ENCODE measurements at places on chromosomes 11 and 22. TPM values are rescaled to one million over a fixed set of nuclear protein-coding genes. Genes with fewer than 3 reads are reported as not detected.

HORMAD2 gene
- 9.0 TPM for total RNA-seq

OR51G1 gene
- total RNA-seq, result not detected

MRGPRX3 gene
- total RNA-seq, result not detected

GRCh38 chr11:30567120-30567519, 19.0 kb downstream of the MPPED2 start:
- no peak for DNase-seq

DNA sequence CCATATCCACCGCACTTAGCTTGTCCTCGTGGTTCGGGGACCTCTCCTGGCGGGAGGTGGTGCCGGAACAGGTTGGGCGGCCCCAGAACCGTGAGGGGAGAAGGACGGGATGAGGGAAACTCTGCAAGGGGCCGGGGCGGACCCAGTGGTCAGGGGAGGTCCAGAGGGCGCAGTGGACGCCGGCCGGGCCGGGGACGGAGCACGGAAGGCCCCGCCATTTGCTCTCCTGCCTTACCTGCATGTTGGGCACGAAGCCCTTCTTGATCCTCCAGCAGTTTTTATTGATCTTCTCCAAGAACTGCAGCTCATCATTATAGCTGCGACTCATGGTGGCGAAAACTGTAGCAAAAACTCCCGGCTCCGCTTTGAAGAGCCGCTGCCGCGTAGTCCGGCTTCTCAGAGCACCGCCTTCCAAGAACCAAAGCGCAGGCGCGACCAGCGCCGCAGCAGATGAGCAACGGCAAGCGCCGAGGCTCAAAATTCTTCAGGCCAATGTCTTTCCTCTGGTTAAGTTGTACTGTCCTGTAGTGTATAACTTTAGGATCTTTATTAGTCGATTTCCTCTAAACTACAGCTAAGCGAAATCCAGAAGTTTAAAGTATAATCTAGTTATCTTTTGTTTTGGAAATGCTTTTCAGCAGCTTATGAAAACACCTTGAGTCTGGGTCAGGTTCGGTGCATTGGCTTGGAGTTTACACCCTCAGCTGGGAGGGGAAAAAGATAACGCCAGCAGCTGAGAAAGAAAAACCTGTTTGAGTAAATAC, at the start of gene RTCB:
Gene RTCB, minus strand, starts transcription at position 419 of the 764 bp plus-strand sequence. Its CDS starts 91 bp downstream, at position 328.
- peak; percentile 90 for DNase-seq

- no peak for DNase-seq
Measured at GRCh38 chr22:50228366-50228765, 16.5 kb downstream of the TUBGCP6 start.

GRCh38 chr11:6747097-6747668, 24.6 kb downstream of the OR2AG2 start:
- DNase-seq, result no peak
